Stimulated activated CD4-positive, alpha-beta T cell treated with anti-CD3 and anti-CD28 coated beads, TNF-alpha, amount 100 ng/mL, for 24 hours (primary cell): ENCODE measurements at places on chromosomes 6 and 20.

DNA sequence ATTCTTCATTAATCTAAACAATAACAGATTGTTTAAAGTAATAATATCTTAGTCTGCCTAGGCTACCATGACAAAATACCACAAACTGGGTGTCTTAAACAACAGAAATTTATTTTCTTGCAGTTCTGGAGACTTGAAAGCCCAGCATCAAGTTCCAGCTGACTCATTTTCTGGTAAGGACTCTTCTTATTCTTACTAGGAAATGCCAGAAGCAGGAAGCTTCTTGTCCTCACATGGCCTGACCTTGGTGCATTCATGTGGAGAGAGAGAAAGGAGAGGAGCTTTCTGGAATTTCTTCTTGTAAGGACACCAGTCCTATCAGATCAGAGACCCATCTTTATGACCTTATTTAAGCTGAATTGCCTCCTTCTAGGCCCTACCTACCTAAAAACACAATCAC, 110.5 kb downstream of the ANKRD60 start:
- no peak for DNase-seq

DNA sequence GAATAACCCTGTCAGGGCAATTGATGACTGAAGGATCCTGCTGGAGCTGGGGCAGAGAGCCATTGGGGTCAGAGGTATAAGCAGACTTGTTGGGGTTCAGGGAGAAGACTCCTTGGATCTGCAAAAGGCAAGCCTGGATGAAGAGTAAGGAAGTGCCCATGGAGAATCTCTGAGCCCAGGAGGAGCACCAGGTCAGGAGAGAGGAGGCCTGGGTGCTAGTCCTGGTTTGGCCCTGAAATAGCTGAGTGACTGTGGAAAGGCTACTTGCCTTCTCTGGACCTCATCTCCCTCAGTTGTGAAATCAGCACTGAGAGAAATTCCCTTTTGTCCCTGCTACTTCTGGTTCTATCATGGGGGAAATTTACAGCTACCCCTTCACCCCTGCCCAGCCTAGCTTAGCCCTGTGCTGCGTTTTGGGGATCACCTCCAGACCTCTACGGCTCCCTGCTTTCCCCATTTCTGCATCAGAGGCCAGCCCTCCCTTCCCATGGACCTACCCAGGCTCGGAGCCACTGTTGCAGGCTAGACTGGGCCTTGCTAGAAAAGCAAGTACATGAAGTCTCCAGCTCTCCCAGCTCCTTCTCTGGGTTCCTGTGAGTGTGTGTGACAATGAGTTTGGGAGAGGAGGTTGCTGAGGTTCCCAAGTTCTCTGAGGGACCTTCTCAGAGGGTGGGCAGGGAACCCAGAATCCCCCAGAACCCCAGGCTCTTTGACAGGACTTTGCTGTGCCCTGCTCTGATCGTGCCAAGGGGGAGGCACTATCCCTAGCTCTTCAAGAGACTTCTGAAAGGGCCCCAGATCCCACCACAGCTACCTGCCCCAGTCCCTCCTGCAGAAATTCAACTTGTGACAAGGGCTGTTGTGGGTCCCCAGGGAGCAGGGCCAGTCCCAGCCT, 2.3 kb upstream of the NCR2 start:
- no peak for DNase-seq

DNA sequence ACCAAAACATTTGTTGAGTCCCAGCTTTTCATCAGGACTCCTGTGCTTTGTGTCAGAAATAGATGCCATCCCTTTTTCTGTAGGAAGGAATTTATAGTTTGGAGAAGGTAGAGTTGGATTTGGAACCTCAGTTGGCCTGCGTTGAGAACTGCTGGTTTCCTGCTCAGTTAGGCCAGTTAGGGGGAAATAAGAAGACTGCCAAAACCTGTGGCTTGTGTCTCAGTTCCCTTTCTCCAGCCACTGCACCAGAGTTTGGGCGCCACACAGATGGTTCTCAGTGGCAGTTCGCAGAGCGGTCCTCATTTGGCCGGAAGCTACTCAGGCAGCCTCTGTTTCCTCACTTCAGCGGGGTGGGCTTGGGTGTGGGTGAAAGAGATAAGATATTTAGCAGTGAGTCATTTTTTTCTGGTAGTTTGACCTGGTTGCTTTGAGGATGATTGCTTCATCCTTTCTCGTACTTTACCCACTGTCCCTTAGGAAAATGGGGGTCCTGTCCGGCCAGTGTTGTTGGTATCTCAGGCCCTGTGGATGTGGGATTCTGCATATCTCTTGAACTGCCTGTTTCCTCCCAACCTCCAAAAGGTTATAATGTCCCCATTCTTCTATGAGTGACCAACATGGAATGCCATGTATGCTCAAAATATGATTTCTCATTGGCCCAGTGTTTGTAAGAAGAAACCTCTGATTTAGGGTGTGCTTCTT, 53.7 kb downstream of the JARID2 start:
- DNase-seq: no peak

DNA sequence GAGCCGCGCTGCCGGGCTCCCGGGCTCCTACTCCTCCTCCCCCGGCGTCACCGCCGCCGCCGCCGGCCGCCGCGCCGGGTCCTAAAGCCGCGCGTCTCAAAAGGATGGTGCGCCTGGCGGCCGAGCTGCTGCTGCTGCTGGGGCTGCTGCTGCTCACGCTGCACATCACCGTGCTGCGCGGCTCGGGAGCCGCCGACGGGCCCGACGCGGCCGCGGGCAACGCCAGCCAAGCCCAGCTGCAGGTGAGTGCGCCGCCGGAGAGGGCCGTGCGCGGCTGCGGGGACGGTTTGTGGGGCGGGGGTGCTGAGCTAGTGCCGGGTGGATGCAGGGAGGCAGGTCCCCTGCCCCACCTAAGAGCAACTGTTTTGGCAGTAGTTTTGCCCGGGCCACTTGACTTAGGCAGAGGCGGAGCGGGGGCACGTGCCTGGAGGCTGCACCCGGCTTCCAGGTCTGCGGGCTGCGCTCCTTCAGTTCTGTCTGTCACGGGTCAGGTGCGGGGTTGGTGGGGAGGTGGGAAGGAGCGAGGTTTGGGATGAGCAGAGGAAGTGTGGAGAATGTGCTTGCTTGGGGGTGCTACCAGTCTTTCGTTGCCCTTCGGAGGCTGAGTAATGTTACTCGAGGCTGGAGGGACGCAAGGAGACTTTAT, 722 bp downstream of the ISM1 start:
- DNase-seq: peak; percentile 47

- DNase-seq: no peak
Measured at GRCh38 chr20:2706688-2707352, 14.2 kb downstream of the EBF4 start.

GRCh38 chr20:3454831-3455230, 16.0 kb upstream of the ATRN start:
- DNase-seq: no peak

GRCh38 chr6:170150590-170150945, 140.3 kb downstream of the DLL1 start:
- no peak for DNase-seq

- DNase-seq: no peak
Measured at GRCh38 chr6:166930354-166930891, 25.9 kb downstream of the RNASET2 start.

GRCh38 chr6:53418288-53418687, 69.5 kb upstream of the ELOVL5 start:
- no peak for DNase-seq

DNA sequence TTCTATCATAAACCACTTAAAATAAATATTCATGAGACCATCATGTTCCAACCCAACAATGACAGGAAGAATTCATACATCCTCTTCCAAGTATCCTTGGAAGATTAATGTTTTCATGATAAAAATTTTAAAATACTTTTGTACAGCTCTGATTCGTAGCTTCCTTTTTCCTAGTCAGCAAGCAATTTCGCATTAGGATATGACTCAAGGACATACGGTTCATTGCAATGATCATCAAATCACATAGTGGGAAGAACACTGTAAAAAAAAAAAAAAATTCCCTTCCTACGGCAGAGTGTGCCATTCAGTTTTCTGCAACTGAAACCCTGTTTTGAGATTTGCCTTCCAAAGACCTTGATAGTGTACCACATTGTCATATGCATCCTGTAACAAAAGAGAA, 35.3 kb upstream of the GFOD1 start:
- no peak for DNase-seq

DNA sequence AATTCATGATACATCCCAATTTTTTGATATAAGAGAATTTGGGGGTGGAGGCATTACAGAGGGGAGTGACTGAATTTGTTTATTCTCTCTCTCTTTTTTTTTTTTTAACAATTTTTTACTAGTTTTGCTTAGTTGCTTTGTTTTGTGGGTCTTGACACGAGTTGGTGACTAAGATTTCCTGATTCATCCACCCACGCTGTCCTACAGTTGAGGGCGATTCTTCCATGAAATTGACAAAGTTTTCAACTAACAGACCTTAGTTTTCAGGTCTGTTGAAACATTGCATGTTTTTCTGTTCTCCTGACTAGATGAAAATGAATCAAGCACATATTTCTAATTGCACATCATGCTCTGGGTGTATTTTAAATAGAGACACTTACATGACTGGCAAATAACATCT, 613.8 kb downstream of the TFAP2B start:
- no peak for DNase-seq

- no peak for DNase-seq
Measured at GRCh38 chr20:48603116-48603818, 224.5 kb downstream of the PREX1 start.

DNA sequence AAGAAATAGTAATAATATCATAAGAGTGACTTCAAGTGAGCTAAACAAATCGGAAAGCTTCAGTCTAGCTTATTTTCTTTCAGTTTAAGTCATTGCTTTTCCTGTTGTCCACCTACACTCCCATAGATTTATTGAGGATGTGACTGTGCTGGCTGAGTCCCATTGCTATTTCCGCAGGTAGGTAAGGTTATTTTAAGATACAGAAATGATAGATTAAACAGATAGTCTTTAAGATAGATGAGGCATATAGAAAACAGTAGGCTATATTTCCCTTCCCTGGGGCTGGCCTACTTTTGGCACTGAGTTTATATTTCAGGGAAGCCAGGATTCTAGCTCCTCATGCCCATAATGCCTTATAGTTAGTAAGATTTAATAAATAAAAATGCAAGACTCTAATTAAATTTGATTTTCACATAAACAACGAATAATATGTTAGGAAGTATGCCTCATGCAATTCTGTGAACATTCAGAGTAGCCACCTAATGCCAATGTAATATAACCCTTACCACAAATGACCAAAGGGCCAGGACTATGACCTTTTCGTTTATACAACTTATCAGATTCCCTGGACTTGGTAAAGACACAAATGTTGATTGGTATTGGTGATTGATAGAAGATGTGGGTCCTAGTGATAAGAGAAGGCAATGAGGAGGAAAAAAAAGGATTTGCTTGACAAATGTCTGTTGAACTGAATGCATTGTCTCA, 1079.3 kb downstream of the EPHA7 start:
- no peak for DNase-seq

- no peak for DNase-seq
Measured at GRCh38 chr20:57667924-57668782, 41.7 kb downstream of the PMEPA1 start.

DNA sequence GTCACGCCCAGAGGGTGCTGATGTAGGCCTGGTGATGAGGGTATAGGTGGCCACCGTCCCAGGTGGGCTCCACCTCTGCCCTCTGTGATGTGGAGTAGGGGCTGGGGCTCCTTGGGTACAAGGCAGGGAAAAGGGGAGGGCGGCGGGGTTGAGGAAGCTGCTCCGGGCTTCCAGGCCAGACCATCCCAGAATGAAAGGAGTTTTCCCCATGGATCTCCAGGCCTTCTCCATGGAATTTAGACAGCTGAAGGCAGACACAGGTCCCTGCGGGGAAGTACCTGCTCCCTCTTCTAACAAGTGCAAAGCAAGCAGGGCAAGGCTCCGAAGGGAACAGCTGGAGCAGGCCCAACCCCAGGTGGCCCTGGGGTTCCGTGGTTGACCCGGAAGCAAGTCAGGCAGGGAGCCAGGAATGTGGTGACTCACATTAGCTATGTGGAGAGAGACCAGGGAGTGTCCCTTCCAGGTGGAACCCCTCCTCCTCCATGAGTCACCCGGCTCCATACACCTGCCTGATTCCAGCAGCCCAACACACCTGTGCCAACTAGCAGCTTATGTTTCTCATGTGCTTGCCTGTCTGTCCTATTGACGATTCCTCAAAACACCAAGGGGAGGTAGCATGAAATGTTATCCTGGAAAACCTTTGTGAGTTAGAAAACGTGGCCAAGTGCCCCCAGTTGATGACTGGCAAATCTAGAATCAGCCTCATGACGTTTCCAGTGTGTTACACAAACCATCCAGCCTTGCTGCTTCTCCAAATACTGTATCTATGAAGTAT, 59.7 kb upstream of the SNX9 start:
- no peak for DNase-seq

GRCh38 chr6:46642928-46643751, 9.5 kb downstream of the CYP39A1 start:
- DNase-seq: no peak
